ENCODE measurements at places on chromosomes 16 and 17. TPM values are rescaled to one million over a fixed set of nuclear protein-coding genes. Genes with fewer than 3 reads are reported as not detected.

The PRSS36 gene
- 0.09 TPM for total RNA-seq

The SYT17 gene
- under 0.01 TPM for total RNA-seq

The FOXN1 gene
- total RNA-seq, result not detected

The CCDC200 gene
- total RNA-seq, result not detected

The TP53TG3C gene
- not detected for total RNA-seq

The LUC7L gene
- 29.2 TPM for total RNA-seq

The FA2H gene
- not detected for total RNA-seq

The MRPS23 gene
- total RNA-seq, result 20.2 TPM

The SLC5A11 gene
- not detected for total RNA-seq

The TRPV3 gene
- 1.4 TPM for total RNA-seq

The LAT gene
- total RNA-seq, result 1.8 TPM

The ANTKMT gene
- total RNA-seq, result 25.4 TPM

The GDPD1 gene
- 1.0 TPM for total RNA-seq

The CDH5 gene
- 0.83 TPM for total RNA-seq

The CACNA1H gene
- total RNA-seq, result 1.3 TPM

The ZSCAN10 gene
- not detected for total RNA-seq

The CCT6B gene
- total RNA-seq, result 3.0 TPM

The BRIP1 gene
- total RNA-seq, result 1.7 TPM

Measured in smooth muscle cell of bladder (primary cell).